Stimulated activated CD8-positive, alpha-beta memory T cell treated with anti-CD3 and anti-CD28 coated beads, Interleukin-2, amount 100 ng/mL, for 1 hour (primary cell): ENCODE measurements at places on chromosomes 1 and 21.
A peak's percentile ranks its signal among the peaks of the same experiment; 100 is the strongest.

DNA sequence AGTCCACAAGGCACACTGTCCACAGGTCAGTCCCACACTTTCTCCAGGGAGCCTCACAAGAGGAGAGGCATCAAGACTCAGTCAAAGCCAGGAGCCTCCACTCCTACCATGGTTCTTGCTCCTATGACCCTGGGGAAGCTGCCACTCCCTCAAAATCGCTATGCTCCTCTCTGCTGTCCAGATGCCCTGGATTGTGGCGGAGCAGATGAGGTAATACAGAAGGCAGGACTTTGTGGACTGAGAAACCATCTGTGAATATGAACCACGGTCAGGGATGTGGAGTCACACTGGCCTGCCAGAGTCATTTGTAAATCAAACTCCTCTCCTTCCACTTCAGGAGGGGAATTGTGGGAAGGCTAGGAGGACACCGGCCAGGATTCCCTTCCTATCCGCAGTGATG is 20.6 kb downstream of the VWA5B1 start:
- DNase-seq, result no peak

GRCh38 chr21:44456915-44457736 is 1.8 kb downstream of the LRRC3 start:
- DNase-seq, result no peak

DNA sequence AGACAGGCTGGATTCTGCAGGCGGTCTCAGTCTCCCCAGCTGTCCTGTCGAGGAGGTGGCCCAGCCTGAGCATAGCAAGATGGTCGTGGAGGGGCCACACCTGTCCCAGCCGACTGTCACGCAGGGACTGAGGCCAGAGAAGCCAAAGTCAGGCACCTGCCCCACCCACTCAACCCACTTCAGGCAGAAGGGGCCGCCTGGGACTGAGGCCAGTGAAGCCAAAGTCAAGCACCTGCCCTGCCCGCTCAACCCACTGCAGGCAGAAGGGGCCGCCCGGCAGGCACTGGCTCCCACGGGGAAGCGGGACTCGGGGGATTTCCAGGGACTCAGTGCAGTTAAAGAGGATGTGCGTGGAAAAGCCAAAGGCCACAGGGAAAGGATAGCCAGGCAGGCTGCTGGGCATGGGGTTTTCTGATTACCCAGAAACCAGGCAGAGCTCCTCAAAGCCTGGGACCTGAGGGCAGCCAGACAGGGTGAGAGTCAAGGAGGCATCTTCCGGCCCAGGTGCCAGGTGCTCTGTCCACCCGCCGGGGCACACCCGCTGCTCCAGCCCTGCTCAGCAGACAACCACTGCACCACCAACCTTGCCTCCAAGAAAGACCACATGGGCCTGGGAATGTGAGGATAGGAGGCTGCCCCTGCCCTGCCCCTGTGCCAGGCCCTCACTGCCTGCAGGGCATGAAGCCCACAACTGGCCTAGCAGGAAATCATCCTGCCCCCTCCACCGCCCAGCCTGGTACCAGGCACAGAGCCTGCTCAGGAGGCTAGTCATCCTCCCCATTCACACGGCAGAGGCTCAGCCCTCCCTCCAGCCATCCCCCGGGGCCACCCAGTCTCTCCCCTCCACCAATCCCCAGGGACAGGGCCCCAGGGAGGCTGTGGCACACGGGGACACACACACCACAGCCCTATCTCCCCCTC is 41.0 kb downstream of the MEGF6 start:
- DNase-seq, result no peak

- DNase-seq, result no peak
Observed at GRCh38 chr1:170309389-170310013, 163.7 kb downstream of the NTMT2 start.

DNA sequence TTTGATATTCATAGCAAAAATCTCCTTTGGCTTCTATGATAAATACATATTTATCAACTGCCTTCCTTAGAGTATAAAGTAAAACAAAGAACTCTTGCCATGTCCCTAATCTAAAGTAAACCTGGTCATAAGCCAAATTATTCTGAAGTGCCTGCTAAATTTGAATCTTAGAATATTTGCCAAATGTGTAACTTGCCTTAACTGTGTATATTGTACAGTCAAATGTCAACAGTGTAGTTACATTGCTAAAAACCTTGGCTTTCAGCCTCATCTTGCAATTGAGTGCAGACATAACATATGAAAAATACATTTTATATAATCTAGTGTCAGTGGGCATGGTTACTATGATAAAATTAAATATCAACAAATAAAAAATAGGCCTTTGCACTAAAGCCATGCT is 583.4 kb upstream of the ADAMTS5 start:
- DNase-seq, result no peak

GRCh38 chr1:224897529-224898327 is 31.7 kb upstream of the DNAH14 start:
- no peak for DNase-seq

DNA sequence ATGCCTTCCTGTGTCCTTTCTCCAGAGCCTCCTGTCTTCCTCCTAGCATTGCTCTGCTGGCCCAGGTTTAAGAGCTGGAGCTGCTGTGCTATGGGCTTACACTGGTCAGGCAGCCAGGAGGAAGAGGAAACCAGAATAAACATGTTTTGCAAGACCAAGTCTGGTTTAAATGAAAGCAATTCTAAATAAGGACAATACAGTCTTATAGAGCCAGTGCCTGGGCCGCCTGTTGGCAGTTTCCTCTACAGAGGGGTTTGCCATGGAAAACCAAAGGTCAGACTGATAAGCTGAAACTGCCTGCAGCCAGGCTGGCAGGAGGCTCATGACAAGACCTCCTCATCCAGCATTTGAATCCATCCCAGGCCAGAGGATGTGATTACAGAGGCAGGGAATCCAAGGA is 92.9 kb upstream of the FGGY start:
- no peak for DNase-seq

- no peak for DNase-seq
Observed at GRCh38 chr1:178867670-178868069, 3.2 kb downstream of the ANGPTL1 start.

DNA sequence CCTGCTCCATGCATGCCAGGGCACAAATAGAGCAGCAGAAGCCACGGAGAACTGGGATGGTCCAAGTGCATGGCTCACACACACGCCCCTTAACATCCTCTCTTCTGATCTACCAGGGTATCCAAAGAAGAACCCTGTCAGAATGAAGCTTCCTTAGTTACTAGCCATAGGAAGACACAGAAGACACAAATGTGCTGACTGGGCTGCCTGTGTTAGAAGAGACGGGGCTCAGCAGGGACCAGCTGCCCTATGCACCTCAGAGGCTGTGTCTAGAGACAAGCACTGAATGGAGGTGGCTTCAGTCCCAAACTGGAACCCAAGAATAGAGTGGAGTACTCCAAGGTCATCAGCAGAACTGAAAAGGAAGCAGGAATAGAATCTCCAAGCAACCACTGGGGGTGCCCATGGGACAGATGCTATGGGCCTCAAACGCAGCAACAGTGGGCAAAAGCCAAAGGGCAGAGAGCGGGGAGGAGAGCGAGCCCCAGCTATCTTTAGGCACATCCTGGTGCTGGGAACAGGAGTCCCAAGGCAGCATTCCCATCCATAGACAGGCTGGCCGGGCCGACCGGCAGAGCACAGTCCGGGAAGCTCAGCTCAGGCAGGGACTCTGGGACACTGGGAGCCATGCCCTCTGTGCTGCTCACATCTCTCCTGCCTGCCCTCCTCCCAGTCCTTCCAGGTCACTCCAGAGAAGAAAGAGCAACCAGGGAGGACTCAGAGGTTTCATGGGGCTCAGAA is 9.5 kb downstream of the SLC6A9 start:
- DNase-seq, result no peak

GRCh38 chr1:16468558-16468957 is 28.0 kb downstream of the NECAP2 start:
- DNase-seq, result no peak

GRCh38 chr1:161081519-161081918 is 7.8 kb downstream of the NECTIN4 start:
- no peak for DNase-seq

- no peak for DNase-seq
Observed at GRCh38 chr1:87126886-87127505, 201.7 kb upstream of the LMO4 start.

DNA sequence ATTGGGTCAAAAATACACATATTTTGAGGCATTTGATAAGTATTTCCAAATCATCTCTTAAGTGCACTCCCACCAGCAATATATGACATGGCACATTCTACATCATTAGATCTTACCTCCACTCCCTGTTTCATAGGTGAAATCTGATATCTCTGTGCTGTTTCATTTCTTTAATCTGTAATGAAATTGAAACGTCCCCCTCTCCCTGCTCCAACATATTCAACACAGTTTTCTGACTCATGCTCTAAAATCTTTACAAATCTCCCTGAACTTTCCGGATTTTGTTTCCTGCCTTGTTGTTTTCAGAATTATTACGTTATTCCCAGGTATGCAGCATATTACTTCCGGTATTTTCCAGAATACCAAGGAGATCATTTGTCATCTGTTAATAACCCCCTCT is 66.1 kb upstream of the AKT3 start:
- no peak for DNase-seq

- peak; percentile 68 for DNase-seq
Observed at GRCh38 chr1:40315239-40315794, 1.8 kb downstream of the COL9A2 start.

GRCh38 chr1:179714623-179715022 is 28.5 kb upstream of the FAM163A start:
- DNase-seq, result no peak

- DNase-seq, result no peak
Observed at GRCh38 chr1:151461694-151462093, 2.4 kb upstream of the POGZ start.

GRCh38 chr1:27402349-27402754 is 9.9 kb downstream of the GPR3 start:
- DNase-seq, result no peak

DNA sequence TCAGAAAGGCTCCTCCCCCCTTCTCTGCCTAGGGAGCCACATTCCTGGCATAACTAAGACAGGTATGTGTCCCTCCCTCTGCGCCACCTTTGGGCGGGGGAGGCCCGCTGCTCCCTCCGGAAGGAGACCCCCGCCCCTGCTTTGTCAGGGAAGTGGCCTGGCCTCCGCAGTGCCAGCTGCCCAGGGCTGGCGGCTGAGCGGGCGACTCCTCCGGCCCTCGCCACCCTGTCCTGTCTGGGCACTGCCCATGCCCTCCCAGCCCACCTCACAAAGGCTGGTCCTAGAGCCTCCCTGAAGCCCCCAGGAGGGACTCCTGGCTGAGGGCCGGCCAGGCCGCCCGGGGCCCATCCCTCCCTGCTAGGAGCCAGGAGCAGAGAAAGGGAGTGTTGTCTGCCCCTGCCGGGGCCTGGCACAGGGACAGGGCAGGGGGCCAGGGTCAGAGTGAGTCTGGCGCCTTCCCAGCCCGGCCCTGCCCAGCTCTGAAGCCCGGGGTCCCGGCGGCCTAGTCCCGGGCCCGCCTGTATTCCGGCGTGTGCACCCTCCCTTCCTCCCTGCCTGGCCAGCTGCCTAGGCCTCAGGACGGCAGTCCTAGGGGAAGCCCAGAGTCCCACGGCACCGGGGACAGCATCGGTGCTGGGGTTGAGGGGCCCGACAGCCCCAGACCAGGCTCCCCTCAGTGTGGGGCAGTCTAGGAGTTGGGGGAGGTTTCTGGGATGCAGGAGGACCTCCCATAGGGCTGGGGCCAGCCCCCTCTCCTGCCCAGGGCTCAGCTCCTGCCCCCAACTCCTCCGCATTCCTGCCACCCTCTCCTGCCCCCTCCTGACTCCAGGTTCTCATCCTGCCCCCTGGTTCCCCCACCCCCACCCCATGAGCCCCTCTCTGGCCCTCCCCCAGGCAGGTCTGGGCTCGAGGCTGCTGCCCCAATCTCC is 5.1 kb downstream of the AGRN start:
- no peak for DNase-seq

- DNase-seq, result no peak
Observed at GRCh38 chr1:77265180-77265579, 16.6 kb upstream of the AK5 start.

DNA sequence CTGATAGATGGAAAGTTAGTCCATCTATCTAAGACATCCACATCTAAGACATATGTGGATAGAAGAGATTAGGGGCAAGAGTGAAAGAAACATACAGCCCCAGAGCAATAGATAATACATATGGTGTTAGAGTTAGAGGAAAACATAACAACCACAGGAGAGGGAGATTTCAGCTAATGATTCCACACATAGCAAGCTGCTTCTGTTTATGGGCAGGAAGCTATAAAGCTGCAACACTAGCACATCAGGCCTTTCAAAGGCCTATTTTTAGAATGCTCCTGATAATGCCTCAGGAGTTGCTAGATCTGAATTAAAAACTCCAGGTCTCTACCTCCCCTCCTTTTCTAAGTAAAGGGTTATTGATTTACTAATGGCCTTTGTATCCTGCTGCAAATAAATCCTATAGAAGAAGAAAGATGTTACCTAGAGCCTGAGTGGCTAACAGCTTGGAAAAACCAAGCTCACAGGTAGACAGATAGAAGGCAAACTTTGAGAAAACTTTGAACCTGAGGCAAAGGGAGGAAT is 36.1 kb downstream of the BRINP2 start:
- DNase-seq, result no peak

- DNase-seq, result no peak
Observed at GRCh38 chr1:223332997-223333396, 31.0 kb downstream of the SUSD4 start.

- peak; percentile 41 for DNase-seq
Observed at GRCh38 chr1:85201340-85202091, 700 bp upstream of the SYDE2 start.

DNA sequence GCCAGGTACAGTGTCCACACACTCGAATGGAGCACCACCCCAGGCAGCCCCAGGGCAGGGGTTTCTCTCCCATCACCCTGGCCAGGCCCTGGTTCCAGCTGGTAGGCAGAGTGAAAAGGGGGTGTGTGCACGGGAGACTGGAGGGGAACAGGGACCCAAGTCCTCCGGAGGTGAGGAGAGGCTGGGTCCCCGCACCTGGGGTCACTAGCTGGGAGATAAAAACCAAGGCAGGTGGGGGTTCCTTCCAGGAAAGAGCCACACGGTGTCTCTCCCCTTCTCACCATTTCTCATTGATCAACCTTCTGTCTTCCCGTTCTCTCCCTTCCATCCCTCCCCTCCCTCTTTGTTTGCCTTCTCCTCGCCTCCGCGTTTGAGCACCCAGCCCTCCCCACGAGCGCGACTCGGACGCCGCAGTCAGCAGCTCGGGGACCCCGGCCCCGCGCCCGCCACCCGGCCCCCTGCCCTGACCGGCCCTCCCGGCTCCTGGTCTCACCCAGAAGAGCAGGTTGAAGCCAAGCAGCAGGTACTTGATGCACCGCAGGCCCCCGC is 358 bp downstream of the TSPAN2 start:
- DNase-seq, result no peak

GRCh38 chr21:35050348-35051286 is 1.5 kb upstream of the RUNX1 start:
- no peak for DNase-seq
